ENCODE measurements at places on chromosomes 7 and 10. TPM values are rescaled to one million over a fixed set of nuclear protein-coding genes. Genes with fewer than 3 reads are reported as not detected.

The ADCYAP1R1 gene
- total RNA-seq = not detected

The CPN1 gene
- total RNA-seq = not detected

The C7orf33 gene
- not detected for total RNA-seq

The TMEM273 gene
- 11.2 TPM for total RNA-seq

The GTPBP4 gene
- total RNA-seq = 58.6 TPM

The WNT8B gene
- total RNA-seq = 0.91 TPM

The NOBOX gene
- not detected for total RNA-seq

The PRKG1 gene
- not detected for total RNA-seq

The MBL2 gene
- not detected for total RNA-seq

The SPDYE2 gene
- total RNA-seq = not detected

The AGBL3 gene
- total RNA-seq = 6.7 TPM

The PNLIPRP1 gene
- not detected for total RNA-seq

The HTR5A gene
- not detected for total RNA-seq

The CFAP46 gene
- total RNA-seq = not detected

The ASZ1 gene
- not detected for total RNA-seq

The EBF3 gene
- not detected for total RNA-seq

The RPEL1 gene
- total RNA-seq = not detected

The CPA4 gene
- total RNA-seq = not detected

The KCND2 gene
- not detected for total RNA-seq

The CROT gene
- 13.0 TPM for total RNA-seq

The AZGP1 gene
- not detected for total RNA-seq

The CFAP70 gene
- total RNA-seq = 2.2 TPM

The LIPJ gene
- not detected for total RNA-seq

The CHAT gene
- not detected for total RNA-seq

The ZEB1 gene
- total RNA-seq = 42.6 TPM

The CALY gene
- 3.1 TPM for total RNA-seq

The LRRD1 gene
- total RNA-seq = not detected

The OPN4 gene
- total RNA-seq = not detected

The AKR1C4 gene
- not detected for total RNA-seq

The JMJD1C gene
- 94.4 TPM for total RNA-seq

The TAS2R38 gene
- total RNA-seq = not detected

The SPDYE2B gene
- not detected for total RNA-seq

The THAP5 gene
- 32.8 TPM for total RNA-seq

The PLEKHS1 gene
- not detected for total RNA-seq

The KAT6B gene
- 47.2 TPM for total RNA-seq

The CYP2W1 gene
- not detected for total RNA-seq

The MMRN2 gene
- total RNA-seq = not detected

The LRGUK gene
- 0.39 TPM for total RNA-seq

The LHFPL3 gene
- not detected for total RNA-seq

The TMEM139 gene
- 1.1 TPM for total RNA-seq

The STMP1 gene
- 23.1 TPM for total RNA-seq

Measured in activated naive CD8-positive, alpha-beta T cell treated with anti-CD3 and anti-CD28 coated beads, Interleukin-2, amount 10 ng/mL, durations not matched to agents 7 days and 5 days (primary cell).